ENCODE measurements at places on chromosomes 12 and 14.

GRCh38 chr14:81198651-81199050 lies 22.1 kb downstream of the GTF2A1 start:
- no peak for DNase-seq

- DNase-seq = no peak
Observed at GRCh38 chr12:62758216-62758615, 176.7 kb downstream of the PPM1H start.

GRCh38 chr14:89027097-89027740 lies 202.8 kb downstream of the TTC8 start:
- no peak for DNase-seq

GRCh38 chr14:101235335-101236103 lies 325.8 kb upstream of the DIO3 start:
- no peak for DNase-seq

DNA sequence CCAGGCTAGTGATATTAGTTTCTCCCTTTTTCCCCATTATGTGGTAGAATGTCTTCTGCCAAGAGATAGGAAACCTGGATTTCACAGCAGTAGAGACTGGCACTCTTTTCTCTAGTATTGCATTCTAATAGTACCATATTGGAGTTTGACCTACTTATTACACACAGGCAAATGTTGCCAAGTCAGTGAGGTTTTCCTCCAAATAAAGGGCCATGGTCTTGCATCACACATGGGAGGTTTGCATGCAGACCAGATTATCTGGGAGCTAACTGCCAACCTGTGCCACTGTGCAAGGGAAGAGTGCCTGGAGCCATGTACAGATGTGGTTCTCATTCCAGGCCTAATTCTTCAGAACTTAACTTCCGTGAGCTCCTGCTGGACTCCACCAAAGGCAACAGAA lies 113.3 kb downstream of the ANO6 start:
- no peak for DNase-seq

GRCh38 chr14:84694161-84694560 lies 835.8 kb upstream of the FLRT2 start:
- no peak for DNase-seq

- DNase-seq = no peak
Observed at GRCh38 chr14:104116288-104116755, 22.1 kb upstream of the KIF26A start.

GRCh38 chr12:117890137-117890536 lies 78.7 kb downstream of the KSR2 start:
- no peak for DNase-seq

GRCh38 chr14:88541324-88541723 lies 13.5 kb downstream of the PTPN21 start:
- no peak for DNase-seq

GRCh38 chr12:116136340-116136739 lies 141.2 kb downstream of the MED13L start:
- DNase-seq = no peak

GRCh38 chr14:75254901-75255584 lies 23.6 kb upstream of the FOS start:
- DNase-seq = no peak

DNA sequence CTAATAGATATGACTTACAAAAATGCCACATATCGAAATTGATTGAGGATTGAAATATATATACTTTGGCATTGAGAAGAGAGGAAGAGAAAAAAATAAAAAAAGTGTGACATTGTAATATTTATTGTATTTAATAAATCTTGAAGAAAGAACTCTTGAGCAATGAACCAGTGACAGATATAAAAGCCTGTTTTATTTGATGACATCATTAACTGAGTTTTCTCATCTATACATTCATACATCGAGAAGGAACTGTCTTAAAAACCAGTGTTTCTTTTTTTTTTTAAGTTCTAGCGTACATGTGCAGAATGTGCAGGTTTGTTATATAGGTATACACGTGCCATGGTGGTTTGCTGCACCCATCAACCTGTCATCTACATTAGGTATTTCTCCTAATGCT lies 368.2 kb downstream of the SNAPC1 start:
- DNase-seq = no peak

DNA sequence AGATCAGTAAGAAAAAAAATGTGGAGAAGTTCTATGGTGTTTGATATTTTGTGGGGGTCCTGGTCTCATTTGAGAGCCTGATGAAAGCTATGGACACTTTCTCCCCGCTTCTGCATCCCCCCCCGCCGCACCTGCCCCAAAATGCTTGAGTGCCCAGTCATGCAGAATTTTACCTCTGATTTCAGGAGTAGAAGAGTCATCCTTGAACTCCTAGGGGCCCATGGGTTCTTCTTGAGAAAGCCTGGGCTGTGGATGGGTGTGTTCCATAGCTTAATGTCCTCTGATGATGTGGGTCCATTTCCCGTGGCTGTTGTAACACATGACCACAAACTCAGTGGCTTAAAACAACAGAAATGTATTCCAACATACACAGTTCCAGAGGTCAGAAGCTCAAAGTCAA lies 248.8 kb upstream of the PWP1 start:
- DNase-seq = no peak

- DNase-seq = no peak
Observed at GRCh38 chr12:28708918-28709371, 440.1 kb upstream of the FAR2 start.

GRCh38 chr12:108890208-108890607 lies 10.3 kb downstream of the DAO start:
- no peak for DNase-seq

GRCh38 chr12:92199819-92200576 lies 54.4 kb upstream of the BTG1 start:
- DNase-seq = no peak

GRCh38 chr12:18907127-18907526 lies 169.2 kb downstream of the CAPZA3 start:
- DNase-seq = no peak

GRCh38 chr12:99767809-99768208 lies 120.3 kb downstream of the GARIN6 start:
- DNase-seq = no peak

DNA sequence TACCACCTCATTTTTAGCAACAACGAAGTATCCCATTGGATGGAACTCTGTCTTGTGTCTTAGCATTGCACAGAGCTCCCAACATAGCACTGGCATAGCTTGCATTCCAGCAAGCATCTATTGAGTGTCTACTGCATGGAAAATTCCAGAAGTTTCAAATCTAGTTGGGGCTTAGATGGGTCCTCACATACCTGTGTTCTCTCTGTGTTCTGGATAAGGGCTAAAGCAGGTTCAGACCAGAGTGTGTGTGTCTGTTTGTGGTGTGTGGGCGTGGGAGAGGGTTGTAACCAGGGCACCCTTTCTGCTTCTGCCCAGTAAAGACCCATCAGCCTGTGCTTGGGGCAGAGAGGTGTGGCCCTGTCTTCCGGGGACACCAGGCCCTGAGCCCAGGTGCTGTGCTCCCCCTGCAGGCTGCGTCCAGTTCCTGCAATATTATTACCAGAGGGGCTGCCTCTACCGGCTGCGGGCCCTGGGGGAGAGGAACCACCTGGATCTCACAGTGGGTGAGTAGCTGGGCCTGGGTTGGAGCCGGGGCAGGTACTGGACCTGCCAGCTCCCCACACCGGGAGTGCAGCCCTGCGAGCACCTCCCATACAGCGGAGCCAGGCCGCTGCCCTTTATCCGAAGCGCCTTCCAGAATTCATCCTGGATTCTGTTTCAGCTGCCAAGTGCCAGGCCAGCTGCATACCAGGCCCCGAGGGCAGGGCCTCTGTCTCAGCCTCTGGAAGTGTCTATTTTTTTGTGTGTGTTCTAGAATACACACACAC lies 20.3 kb downstream of the RHOF start:
- peak; percentile 12 for DNase-seq

DNA sequence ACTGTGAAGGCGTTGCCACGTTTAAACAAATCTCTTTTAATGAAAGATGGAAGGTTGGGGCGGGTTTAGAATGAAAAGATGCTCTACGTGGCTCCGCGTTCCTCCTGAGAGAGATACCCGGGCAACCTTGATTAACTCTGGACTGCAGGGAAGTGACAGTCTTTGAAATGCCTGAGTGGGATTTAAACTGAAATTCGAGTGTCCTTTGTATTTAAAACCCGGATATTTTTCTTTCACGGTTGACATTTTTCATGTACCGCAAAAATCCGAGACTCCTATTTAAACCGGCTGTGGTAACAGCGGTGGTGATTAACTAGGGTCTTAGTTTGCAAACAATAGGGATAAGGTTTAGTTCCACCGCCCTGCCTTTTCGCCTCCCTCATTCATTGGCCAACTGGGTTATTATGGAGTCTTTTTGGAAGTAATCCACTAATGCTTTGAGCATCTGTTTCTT lies 707 bp downstream of the G2E3 start:
- DNase-seq = no peak

- no peak for DNase-seq
Observed at GRCh38 chr12:105454688-105455087, 124.2 kb downstream of the C12orf75 start.

Data from GDM1 (cell line).